Kidney tubule cell (primary cell): ENCODE measurements at places on chromosomes 16 and 17.
A peak's percentile ranks its signal among the peaks of the same experiment; 100 is the strongest.

GRCh38 chr16:17380613-17381012 lies 90.1 kb downstream of the XYLT1 start:
- DNase-seq = no peak

DNA sequence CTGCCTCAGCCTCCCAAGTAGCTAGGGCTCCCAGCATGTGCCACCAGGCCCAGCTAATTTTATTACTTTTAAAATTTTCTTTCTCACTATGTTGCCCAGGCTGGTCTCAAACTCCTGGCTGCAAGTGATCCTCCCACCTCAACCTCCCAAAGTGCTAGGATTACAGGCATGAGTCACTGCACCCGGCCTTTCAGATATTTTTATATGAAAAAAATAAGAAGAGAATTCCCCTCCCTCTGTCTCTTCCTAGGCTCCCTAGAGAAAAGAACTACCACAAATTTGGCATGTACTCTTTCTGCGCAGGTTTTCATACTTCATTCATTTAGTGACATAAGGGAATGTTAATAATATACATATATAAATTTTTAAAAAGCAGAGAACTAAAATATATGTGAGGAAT lies 21.7 kb upstream of the SMURF2 start:
- no peak for DNase-seq

GRCh38 chr17:4708436-4708835 lies 2.0 kb upstream of the ARRB2 start:
- DNase-seq = peak; percentile 15

- DNase-seq = no peak
Measured at GRCh38 chr17:38613525-38613980, 7.8 kb upstream of the SRCIN1 start.

DNA sequence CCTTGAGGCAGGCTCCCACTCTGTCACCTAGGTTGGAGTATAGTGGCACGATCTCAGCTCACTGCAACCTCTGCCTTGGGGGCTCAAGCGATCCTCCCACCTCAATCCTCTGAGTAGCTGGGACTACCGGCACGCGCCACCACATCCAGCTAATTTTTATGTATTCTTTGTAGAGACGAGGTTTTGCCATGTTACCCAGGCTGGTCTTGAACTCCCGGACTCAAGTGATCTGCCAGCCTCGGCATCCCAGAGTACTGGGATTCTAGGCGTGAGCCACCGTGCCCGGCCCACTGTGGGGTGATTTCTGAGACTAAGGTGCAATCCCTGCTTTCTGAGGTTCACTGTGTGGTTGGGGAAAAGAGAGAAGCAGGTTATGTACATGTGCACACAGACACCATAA lies 12.0 kb upstream of the SLC12A3 start:
- no peak for DNase-seq

GRCh38 chr16:12901597-12902461 lies at the start of gene SHISA9:
TSS of gene SHISA9 (plus strand) at chr16:12901598.
- DNase-seq = peak; percentile 64

DNA sequence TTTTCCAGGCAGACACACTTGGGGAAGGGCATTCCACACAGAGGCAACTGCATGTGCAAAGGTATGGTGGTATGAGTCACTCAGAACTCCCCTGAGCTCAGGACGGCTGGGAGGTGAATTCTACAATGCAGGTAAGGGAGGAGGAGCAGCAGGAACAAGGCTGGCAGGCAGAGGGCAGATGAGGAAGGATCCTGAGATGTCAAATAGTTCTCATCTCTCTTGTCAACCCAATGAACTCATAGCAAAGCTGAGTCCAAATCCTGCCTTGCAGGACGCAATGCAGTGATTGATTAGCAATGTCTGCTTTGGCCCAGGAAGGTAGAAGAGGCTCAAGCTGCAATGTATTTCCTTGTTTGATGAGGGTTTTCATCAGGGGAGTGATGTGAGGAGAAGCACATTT lies 243.5 kb downstream of the XYLT1 start:
- peak; percentile 39 for DNase-seq

DNA sequence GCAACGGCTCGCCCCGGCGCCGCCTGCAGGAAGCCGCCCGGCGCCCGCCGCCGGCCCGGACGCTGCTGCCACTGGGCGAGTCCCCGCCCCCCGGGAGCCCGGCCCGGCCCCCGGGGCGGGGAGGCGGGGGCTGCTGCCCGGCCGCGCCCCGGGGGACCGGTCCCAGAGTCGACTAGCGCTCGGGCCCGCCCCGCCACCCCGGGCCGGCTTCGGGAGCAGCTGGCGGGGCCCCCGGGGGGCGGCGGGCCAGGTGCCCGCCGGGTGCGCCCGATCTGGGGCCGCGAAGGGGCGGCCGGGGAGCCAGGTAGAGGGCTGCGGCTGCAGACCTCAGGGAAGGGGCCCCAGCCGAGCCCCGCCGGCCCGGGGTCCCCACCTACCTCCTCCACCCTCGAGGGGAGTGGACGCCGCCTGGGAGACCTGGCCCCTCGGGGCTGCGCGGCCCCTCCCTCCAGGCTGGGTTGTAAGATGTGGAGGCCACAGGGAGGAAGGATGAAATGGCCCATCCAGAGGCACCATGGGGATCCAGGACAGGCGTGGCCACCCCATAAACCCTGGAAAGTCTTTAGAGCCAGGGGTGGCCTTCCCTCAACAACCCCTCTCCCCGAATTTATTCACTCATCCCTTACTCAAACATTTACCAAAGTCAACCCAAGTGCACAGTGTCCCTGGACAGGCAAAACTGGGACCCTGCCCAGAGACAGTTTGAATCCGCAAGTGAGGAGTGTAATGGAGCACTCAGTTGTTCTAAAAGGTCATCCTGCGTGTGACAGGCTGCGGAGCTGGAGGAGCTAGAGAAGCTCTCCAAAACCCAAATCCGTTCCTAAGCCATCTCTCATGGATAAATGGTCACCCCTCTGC lies at the start of gene CDYL2:
CDYL2 (minus strand) TSS at position 73 of the 858 bp plus-strand sequence. CDS start 425 bp downstream, outside the sequence.
- DNase-seq = peak; percentile 71

- no peak for DNase-seq
Measured at GRCh38 chr16:87068762-87069150, 248.4 kb downstream of the C16orf95 start.

DNA sequence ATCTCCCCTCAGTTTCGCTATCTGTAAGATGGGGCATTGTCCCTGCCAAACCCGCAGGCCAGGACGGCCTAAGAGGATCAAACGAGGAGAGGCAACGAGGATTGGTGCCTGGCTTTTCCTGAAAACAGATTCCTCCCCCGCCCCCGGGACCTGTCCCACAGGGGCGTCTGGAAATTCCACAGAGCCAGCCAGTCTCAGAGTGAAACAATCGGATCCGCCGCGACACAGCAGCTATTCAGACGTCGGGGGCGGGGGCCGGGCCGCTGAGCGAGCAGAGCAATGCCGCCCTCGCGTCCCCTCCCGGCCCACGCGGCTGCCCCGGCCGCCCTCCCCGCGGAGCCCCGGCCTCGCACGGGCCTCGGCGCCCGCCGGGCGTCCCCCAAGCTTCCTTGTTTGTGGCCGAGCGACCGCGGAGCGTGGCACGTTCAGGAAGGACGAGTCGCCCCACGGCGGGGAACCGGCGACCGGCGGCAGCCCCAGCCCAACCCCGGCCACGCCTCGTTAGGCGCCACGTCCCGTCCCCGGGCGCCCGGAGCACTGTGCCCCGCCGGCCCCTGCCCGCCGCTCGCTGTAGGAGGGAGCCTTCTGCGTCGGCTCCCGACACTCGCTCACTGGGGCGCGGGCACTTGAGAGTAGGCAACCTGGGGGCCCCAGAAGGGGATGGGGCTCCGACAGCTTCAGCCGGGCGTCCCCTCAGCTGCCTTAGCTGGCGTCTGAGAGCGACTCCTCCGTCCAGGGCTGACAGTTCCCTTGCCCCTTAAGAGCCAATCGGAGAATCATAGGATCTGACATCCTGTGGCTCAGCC lies 29.6 kb upstream of the PHOSPHO1 start:
- DNase-seq = peak; percentile 84

DNA sequence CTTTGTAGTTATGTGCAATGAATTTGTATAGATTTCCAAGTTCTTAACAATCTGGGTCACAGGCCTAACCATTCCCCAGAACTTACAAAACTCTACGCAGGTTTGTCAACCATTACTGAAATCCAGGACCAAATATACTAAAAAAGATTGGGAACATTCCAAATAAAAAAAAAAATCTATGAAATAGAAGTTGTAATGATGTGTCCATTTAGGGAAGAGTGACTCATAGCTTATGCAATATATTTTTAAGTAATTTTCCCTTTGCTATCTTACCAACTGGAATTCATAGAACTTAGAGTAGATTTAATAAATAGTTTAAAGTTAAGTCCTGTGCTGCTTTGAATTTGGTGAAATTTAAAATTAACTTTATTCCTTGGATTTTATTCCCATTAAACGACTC lies 393.2 kb downstream of the PMP22 start:
- no peak for DNase-seq

DNA sequence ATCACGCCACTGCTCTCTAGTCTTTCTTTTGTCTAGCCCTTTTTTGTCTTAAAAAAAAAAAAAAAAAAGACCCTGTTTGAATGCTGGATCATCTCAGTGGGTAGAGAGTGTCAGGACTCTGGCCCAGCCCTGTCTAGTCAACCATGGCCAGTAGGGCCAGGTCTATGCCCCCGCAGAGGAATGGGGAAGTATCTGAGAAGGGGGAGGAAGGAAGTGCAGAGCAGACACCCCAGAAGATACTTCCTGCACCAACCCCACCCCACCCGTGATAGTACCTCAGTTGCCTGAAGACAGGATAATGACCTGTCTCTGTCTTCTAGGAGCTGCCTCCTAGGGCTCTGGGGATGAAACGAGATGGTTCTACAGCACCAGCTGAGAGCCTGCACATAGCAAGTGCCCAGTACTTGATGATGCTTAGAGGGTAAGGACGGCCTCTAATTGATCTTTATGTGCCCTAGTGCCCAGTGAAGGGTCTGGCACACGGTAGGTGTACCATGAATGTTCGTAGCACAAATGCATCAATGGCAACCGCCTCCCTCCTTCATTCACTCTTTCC lies 55.4 kb downstream of the ABAT start:
- no peak for DNase-seq

GRCh38 chr17:16991349-16992009 lies 19.6 kb upstream of the TNFRSF13B start:
- DNase-seq = peak; percentile 75

DNA sequence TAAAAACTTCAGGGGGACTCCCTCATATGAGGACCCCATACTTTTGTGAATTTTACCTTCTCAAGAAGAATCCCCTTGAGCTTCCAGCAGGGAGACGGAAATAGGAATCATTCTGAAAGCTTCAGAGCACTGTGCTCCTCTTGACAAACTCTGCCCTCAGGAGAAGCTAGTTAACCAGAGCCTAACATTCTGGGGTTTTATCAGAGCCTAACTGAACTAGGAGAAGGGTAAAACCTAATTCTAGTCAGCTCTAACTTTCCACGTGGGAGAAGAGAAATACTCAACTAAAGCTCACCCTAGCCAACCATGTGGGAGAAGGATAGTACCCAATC lies 13.3 kb upstream of the SLC5A10 start:
- no peak for DNase-seq

GRCh38 chr16:17607609-17608008 lies 136.8 kb upstream of the XYLT1 start:
- DNase-seq = no peak

GRCh38 chr16:21053590-21053989 lies 97.1 kb downstream of the DNAH3 start:
- DNase-seq = no peak

- DNase-seq = no peak
Measured at GRCh38 chr17:59387351-59388068, 56.1 kb downstream of the YPEL2 start.

- no peak for DNase-seq
Measured at GRCh38 chr17:37564252-37564651, 45.0 kb downstream of the SYNRG start.

DNA sequence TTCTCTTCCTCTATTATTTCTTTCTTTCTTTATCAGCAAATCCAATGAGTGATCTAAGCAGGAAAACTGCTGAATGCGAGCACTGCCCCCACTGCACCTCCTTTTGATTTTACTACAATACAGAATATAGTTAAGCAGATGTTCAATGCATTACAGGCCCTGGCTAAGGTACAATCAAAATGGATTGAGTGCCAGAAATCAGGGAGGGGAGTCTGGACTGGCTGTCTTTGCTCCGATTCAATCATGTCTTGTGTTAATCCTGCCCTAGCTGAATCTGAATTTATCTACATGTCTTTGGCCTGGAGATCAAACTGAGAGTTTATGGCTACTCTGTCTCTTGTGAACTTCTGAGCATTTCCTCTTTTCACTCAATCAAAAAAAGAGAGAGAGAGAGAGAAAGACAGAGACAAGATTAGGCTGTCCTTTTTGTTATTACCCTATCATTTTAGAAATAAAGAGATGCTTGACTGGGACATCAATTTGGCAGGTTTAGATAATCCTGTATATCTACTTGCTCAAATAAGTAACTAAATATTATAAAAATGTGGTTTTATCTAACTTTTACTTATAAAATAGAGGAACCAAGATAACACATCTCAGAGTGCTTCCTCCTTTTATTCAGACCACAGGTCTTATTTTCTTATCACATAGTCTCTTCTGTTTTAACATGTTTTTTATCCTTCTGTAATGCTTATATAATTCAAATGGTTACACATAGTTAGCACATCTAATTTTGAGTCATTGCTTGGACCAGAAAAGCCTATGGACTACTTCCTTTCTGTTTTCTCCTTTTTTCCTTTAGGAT lies 656.2 kb downstream of the KCNJ2 start:
- DNase-seq = no peak

DNA sequence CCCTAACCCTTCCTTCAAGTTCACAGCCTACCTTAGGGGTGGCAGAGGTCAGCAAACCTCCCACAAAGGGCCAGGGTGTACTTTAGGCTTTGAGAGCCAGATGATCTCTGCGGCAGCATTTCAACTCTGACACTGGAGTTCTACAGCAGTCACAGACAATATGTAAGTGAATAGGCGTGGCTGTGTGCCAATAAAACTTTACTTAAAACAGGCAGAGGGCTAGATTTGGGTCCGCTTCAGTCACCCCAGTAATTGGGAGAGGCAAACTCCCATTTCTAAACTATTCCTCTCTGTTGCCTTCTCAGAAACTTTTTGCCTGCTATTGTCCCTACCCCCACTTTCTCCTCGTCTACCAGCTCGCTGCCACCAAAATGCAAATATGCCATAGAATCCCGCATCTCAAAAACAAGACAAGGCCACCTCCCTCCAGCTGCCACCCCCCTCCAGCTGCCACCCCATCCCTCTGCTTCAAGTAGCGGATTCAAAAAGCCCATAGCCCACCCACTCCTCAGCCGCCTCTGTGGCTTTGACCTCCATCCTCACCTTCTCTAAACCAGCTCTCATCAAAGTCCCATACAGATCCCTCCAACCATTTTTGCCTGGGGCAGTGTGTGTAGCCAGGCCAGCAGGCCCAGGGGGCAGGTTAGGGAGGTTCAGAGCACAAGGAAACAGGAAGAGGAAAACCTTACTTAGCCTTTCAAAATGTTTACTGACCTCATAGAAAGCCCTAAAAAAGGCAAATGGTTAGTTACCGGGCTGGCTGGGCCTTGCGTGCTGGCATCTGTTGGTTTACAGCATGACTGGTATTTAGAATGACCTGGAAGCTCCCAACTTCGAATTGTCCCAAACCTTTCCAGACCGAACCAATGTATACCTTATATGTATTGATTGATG lies 19.9 kb upstream of the DNAH17 start:
- no peak for DNase-seq

DNA sequence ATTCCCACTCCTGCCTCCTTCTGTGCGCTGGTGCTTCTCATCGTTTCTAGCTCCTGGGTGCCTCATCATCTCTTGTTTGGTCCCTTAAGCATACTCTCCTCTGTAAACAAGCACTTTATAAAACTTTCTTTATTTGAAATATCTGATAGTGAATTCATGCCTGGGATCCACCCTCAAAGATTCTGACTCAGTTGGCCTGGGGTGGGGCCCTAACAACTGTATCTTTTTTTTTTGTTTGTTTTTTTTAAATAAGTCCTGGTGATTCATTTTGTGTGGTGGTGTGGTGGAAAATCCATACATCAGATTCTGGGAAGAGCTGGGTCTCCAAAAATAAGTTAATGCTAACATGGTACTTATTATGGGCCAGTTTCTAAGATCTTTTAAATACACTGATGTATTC lies 678.3 kb downstream of the TOX3 start:
- no peak for DNase-seq
